Activated CD4-positive, alpha-beta T cell treated with anti-CD3 and anti-CD28 coated beads for 36 hours (primary cell): ENCODE measurements at places on chromosomes 4 and X.

- no peak for DNase-seq
These were observed 358.7 kb upstream of the CTSO start for GRCh38 chr4:156312261-156312847.

DNA sequence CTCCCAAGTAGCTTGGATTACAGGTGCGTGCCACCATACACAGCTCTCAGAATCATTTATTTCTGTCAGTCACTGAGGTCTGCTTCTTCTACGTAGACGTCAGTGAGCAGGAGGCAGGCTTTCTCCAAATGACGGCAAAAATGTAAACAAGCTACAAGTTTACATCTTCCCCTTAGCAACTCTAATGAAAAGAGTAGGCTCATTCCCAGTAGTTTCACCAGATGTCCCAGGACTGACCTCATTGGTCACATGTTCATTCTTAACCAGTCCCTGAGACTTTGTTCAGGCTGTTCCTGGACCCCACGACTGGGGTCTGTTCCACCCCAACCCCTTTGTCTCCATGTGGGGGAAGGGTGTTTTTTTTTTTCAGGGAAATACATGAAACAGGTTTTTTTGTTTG, 67.1 kb downstream of the TENM3 start:
- no peak for DNase-seq

DNA sequence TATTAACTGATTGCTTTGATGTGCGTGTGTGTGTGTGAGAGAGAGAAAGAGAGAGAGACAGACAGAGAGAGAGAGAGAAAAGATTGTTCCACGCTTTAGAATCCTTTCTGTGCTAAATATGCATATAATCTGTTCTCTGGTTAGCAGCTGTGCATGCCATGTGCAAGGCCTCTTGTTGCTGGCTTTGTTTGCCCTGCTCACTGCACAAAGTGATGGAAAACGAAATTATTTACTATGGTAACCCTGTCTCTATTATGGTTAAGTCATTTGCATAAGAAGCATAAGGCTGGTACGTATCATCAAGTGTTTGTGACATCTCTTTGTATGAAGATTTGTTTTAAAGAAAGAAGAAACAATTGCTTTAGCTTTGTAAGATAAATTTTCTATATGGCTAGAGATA, 190.2 kb upstream of the POF1B start:
- no peak for DNase-seq

GRCh38 chr4:183434264-183434663, 10.2 kb upstream of the CDKN2AIP start:
- no peak for DNase-seq

- peak; percentile 83 for DNase-seq
These were observed 15.1 kb downstream of the NOCT start for GRCh38 chr4:139030614-139031235.
